Endodermal cell (in vitro differentiated cells): ENCODE measurements at places on chromosomes 7 and 10. TPM values are rescaled to one million over a fixed set of nuclear protein-coding genes. Genes with fewer than 3 reads are reported as not detected.

Gene HIBADH
- total RNA-seq = 52.7 to 82.7 TPM (median 78.1 TPM) in 3 replicates

Gene PTN
- 4.8 and 6.6 TPM in 2 replicates for total RNA-seq

- no peak overlapping the region for H3K27ac ChIP-seq
- no peak overlapping the region for H3K4me3 ChIP-seq
- no peaks in the 10 kb centered on the region for H3K27me3 ChIP-seq
- no peaks in the 10 kb centered on the region for H3K36me3 ChIP-seq
- no peaks in the 10 kb centered on the region for H3K4me1 ChIP-seq
Observed at GRCh38 chr10:63636812-63637211, 115.6 kb downstream of the REEP3 start.

DNA sequence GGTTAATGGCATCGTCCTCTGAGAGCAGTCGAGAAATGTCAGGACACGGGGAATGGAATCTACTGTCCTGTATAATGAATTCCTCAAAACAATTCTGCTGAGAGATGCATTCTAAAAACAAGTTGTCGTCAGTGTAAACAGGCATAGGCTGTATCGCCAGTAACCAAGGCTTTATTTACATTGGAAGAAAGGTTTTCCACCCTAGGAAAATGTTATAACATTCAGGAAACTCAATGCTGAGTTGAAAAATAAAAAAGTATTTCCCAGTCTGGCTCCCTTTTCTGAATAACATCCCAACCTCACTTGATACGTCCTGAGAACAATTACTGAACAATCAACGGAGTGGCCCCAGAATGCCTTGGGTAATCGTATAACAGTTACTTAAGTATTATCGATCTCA lies 79.6 kb upstream of the UCN3 start:
- no peak overlapping the region for H3K4me3 ChIP-seq
- no peak overlapping the region for H3K27ac ChIP-seq
- H3K4me1 ChIP-seq = peaks cover 3% of the 10 kb centered on the region

DNA sequence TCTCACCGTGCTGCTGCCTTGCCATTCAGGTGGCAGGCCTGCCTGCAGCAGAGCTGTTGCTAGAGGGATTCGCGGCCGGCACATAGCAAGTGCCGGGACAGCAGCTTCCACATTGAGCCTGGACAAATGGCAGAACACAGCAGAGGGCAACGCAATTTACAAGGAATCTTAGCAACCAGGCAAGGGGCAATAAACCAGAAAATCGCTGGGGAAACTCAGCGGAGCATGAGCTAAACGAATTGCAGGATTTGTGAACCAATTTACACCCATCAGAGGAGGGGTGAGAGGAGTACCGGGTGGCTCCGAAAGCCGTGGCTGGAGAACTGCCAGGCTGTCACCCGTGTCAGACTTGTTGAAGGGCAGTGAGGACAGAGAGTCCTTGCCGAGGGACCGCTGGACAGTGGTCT lies 58.6 kb upstream of the LOXL4 start:
- H3K36me3 ChIP-seq = no peaks in the 10 kb centered on the region
- H3K4me3 ChIP-seq = no peak overlapping the region
- H3K27ac ChIP-seq = peak overlapping the region; percentile 18
- H3K27me3 ChIP-seq = no peaks in the 10 kb centered on the region

Gene SPDYE11
- not detected in 3 replicates for total RNA-seq

DNA sequence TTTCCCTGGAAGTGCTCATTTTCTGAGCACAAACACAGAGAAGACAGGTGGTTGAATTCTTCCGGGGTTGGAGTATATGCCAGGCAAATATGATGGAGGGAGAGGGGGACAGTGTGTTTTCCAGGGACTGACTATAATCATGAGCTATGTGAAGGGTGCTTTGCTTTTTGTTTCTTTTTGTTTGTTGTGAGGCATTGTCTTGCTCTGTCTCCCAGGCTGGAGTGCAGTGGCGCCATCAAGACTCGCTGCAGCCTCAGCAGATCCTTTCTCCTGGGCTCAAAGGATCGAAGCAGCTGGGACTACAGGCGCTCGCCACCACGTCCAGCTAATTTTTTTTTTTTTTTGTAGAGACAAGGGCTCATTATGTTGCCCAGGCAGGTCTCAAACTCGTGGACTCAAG lies 47.3 kb upstream of the CPN1 start:
- no peaks in the 10 kb centered on the region for H3K27me3 ChIP-seq
- no peak for DNase-seq
- peak overlapping the region; percentile 11 for H3K27ac ChIP-seq
- H3K4me1 ChIP-seq = no peaks in the 10 kb centered on the region

Gene SLC16A9
- total RNA-seq = 19.3 to 26.8 TPM (median 20.4 TPM) in 3 replicates

Gene ZNF25
- total RNA-seq = 0.36 and 0.55 TPM in 2 replicates

GRCh38 chr10:114697061-114697598 lies 39.1 kb upstream of the ABLIM1 start:
- no peak overlapping the region for H3K27ac ChIP-seq
- H3K4me1 ChIP-seq = no peaks in the 10 kb centered on the region
- DNase-seq = no peak
- H3K27me3 ChIP-seq = no peaks in the 10 kb centered on the region
- H3K4me3 ChIP-seq = no peak overlapping the region

Gene BLNK
- not detected in 2 replicates for total RNA-seq

- H3K27ac ChIP-seq = no peak overlapping the region
- H3K27me3 ChIP-seq = no peaks in the 10 kb centered on the region
- no peak for DNase-seq
- H3K4me1 ChIP-seq = no peaks in the 10 kb centered on the region
- no peak overlapping the region for H3K4me3 ChIP-seq
- no peaks in the 10 kb centered on the region for H3K36me3 ChIP-seq
Observed at GRCh38 chr7:80185571-80185970, 50.9 kb downstream of the GNAI1 start.

DNA sequence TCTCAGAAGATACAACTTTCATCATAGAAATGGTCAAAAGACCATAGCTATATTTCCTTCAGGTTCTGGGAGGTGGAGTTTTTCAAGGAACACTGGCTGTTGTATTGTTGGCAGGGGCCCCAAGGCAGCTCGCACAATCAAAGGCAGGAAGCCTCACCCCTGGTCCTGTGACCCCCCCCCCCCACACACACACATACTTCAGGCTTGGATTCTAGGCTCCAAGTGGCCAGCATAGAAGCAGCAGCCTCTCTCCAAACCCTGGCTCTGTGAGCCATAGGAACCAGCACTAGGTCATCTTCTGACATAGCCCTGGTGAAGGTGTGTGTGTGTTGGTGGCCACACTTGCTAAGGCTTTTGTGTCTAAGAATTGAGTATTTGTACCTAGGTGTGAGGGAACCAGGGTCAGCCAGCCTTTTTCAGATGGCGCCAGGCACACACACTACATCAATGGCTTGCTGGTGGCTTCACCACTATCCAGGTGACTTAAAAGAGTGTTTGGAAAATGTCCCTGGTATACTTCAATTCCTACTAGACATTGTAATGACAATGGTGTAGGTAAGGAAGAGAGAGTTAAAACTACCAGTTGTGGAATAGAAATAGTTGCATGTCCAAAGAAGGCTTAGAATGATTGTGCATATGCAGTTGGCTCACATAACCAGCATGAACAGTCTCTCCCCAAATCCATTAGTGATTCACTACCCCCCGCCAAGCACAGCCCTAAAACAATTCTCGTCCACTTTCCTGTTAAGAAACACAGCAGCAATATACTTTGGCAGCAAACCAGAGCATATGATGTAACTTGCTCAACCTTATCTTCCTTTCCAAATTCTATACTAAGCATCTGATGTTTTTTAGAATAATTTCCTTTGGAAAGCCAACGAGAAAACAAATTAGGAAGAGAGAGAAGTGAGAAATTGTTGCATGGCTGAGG lies 91.3 kb downstream of the AVL9 start:
- H3K27me3 ChIP-seq = no peaks in the 10 kb centered on the region
- H3K4me3 ChIP-seq = no peak overlapping the region
- H3K4me1 ChIP-seq = no peaks in the 10 kb centered on the region
- H3K36me3 ChIP-seq = peaks cover 69% of the 10 kb centered on the region
- no peak for DNase-seq

DNA sequence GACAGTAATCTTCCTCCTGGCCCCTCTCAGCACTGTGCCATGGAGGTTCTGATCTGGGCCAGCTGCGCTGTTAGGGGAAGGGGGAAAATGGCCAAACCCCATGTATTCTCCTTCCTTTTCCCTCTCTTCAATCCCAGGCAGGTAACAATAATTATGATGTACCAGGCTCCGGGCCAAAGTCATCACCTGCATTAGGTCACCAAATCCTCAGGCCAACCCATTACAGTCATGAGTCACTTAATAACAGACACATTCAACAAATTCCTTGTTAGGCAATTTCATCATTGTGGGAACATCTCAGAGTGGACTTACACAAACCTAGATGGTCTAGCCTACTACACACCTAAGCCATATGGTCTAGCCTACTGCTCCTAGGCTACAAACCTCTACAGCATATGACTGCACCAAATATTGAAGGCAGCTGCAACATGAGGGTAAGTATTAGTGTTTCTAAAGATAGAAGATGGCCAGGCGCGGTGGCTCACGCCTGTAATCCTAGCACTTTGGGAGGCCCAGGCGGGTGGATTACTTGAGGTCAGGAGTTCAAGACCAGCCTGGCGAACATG lies 2.2 kb upstream of the HSPB1 start:
- H3K4me1 ChIP-seq = no peaks in the 10 kb centered on the region
- H3K27ac ChIP-seq = no peak overlapping the region
- no peak for DNase-seq
